HuH-7.5 (cell line): ENCODE measurements at places on chromosomes 5 and 9.
A peak's percentile ranks its signal among the peaks of the same experiment; 100 is the strongest.

GRCh38 chr5:78078858-78079257, 215.6 kb downstream of the AP3B1 start:
- no peak for DNase-seq

GRCh38 chr9:111106202-111106601, 67.9 kb upstream of the LPAR1 start:
- no peak for DNase-seq

DNA sequence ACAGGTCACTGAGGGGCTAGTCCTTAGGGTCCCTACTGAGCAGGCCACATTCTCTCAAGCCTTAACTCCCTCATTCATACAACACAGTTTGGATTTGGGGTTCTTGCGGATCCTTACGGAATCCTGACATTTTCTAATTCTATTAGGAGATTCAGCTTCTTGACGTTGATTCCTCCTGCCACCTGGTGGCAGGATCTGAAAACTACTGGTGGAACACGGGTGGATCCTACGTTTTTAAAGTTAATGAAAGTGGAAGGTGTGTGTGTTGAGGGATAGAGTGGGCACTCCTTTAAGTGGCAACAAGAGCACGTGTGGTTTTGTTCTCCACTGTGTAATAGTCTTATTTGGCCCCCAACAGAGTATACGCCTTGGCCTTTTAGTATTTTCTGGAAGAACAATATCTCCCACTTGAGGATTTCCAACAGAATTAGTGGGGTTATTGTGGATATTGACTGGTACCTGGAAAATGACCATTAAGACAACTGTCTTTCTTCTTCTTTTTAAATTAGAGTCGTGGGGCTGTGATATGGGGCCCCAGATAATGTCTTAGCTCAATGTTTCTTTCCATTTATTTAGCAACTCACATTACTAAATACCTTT, 25.2 kb downstream of the SLC28A3 start:
- peak; percentile 27 for DNase-seq

DNA sequence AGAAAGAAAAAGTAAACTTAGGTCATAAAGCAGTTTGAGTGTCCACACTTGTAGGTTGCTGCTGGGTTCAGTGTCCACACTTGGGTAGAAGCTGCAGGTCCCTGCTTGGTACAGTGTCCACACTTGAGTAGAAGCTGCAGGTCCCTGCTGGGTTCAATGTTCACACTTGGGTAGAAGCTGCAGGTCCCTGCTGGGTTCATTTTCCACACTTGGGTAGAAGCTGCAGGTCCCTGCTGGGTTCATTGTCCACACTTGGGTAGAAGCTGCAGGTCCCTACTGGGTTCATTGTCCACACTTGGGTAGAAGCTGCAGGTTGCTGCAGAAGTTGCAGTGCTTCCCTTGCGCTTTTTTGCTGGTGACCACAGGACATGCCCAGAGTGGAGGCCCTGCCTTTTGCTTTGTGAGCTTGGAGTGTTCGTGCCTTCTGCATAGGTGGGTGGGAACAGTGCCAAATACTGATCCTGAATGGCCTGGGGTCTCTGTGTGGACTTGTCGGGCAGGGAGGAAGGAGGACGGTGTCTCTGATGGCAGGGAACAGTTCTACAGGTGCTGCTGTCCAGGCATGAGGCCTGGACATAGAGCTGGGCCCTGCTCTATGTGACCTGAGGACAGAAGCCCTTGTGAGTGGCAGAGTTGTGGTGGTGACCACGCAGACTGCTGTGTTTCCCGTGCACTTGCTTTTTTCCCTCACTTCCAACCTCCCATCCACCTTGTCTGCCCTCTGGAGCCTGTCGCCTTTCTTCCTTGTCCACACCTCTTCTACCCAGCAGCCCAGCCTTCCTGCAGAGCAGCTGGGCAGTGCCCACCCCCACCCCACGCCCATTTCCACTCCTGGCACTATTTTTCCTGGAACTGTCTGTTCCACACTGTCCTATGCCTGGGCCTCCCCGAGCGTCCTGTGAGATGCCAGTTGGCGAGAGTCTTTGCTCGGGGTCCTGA, 120.8 kb downstream of the EHMT1 start:
- no peak for DNase-seq

GRCh38 chr5:132008163-132008473, 3.3 kb downstream of the ACSL6 start:
- DNase-seq = no peak

DNA sequence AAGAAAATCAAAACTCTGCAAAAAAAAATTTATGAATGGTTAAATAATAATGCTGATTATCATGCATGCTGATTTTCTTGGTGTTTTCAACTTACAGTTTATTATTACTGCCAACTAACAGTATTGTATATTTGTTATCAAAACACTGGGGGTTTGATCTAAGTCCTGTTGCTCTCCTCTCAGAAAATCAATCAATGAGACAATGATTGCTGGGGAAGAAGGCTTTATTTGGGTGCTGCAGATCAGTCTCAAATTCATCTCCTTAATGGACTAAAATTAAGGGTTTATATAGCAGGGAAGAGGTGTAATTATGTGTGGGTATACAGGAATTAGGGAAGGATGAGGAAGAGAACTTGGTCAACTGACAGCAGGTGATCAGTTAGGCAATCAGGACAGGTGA, 565.5 kb upstream of the CDH6 start:
- DNase-seq = no peak

DNA sequence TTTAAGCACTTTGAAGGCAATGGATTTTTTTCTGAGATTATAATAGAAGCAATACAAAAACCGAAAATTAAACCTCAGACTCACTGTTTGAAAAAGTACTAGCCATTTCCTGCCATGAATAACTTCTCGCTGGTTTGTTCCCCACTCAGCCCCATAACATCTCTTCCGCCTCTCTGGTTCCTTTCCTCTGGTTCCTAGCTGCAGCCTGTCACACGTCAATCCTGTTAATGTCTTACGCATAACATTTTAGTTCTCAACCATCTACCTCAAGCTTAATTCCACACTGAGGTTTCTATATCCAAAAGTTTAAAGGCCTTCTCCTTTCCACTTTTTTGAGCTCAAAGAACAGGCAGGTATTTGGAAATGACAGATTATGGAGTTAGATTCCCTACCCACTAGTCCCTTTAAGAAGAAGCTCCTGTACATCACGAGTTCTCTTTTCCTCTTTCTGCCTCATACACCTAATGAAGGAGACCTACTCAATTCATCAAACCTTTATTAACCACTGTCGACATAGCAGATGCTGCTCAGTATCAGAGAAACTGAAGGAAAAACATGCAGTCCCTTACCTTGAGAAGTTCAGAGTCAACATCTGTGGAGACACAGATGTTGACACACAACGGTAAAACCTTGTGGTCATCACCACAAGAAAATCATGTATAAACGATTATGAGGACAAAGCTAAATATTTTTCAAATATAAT, 243.0 kb upstream of the PTGER4 start:
- DNase-seq = no peak

DNA sequence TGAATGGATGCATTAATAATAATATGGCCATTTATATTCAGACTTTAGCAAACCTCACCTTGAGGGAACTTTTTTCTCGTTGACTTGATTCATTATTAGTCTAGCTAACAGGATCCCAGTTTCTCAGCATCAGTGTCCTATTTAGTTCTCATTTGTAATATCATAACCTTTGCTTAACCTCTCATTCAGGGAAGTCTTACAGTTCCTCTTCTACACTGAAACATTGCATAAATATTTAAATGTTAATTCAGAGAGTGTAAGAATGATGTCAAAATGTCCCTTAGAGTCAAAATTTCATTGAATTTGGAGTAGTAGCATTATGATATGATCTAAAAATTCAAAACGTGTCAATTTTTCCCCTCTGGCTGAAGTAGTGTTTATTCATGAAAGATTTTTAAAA, 650.1 kb downstream of the EFNA5 start:
- DNase-seq = no peak

GRCh38 chr5:68983043-68983442, 110.8 kb upstream of the SLC30A5 start:
- DNase-seq = no peak

DNA sequence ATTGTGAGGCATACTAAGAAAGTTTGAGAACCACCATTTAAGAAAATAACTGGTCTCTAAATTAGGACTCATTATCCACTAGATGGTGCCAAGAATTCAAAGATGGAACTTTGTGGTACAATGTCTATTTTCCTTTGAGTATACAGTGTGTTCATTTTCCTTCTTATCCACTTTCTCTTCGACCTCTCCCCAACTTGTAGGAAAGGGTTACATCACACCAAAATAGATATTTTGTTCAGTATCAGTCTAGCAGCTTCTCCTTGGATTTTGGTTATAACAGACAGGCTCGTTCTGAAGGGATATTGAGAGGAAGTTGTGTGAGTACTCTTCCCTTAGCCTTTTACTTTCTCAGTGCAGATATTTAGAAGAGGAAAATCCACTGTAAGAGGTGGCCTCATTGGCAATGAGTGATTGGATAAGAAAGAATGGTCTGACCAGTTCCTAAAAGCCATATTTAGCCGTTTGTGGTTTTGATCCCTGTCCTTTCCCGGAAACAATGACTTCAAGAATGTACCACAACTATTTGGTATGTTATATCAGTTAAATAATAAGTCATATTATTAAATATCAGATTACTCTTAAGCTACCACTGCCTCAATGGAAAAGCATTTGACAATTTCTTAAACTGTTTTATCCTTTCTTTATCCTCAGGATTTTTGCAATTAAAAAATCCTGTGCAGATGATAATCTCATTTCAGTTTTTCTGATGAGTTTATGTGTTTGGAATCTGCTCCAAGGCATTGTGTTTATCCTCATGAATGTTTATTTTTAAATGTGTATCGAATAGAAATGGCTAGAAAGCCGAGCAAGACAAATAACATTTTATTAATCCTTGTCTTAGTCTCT, 69.0 kb upstream of the GRAMD2B start:
- no peak for DNase-seq

DNA sequence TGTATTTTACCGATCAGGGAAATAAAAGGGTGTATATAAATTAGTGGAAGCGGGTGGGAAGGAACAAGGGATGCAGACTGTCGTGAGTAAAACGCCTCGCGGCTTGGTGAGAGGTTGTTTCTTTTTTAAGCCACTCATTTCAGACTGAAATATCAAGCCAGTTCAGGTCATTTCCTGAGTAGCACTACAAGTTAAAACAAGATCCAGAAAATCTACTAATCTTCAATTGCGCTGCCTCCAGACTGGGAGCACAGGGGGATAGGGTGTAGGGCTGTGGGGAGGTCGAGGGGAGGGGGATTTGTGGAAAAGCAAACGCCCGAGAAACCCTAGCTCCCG, 140.8 kb downstream of the TSSK1B start:
- DNase-seq = no peak

DNA sequence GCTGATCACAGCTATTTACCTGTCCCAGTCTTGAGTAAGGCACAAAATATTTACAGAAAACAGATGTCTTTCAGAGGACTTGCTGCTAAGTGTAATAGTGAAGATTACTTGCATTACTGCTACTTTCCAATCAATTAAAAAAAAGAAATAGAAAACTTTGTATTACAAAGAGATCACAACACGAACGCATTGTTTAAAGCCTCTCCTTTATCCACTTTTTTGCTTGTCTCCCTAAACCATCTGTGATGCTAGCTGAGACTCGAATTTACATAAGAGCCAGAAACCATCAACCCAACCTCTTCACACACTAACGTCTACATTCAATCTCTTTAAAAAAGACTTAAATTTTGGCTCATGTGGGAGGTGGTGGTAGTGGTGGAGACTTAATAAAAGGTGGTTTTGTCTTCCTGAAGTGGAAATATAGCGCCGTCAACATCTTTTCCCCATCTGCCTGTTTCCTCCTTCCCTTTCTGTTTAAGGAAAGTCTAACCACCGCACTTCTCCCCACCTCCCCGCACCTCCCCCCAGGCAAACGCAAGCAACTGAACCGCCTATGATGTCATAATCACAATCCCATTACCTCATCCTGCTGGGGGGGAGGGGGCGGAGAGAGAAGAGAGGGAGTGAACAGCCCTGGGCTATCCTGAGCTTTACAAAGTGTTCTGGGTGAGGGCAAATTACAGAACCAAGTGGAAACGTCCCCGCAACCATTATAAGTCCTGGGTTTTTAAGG, 948 bp upstream of the FAM53C start:
- DNase-seq = peak; percentile 68

DNA sequence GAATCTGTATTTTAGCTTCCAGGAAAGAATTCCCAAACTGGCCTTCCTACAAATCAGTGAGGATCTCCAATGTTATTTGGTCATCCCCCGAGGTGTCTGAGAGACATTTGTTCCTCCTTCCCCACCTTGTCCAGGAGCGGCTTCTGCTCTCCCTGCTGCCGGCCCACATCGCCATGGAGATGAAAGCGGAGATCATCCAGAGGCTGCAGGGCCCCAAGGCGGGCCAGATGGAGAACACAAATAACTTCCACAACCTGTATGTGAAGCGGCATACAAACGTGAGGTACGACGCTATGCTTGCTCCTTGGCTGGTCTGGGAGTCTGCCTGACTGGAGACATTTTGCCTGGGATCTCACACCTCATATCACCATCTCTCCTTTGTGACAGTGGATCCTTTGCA, 160.4 kb downstream of the CFAP90 start:
- DNase-seq = no peak
